OCI-M1 (cell line): ENCODE measurements at places on chromosomes 7 and 10.

DNA sequence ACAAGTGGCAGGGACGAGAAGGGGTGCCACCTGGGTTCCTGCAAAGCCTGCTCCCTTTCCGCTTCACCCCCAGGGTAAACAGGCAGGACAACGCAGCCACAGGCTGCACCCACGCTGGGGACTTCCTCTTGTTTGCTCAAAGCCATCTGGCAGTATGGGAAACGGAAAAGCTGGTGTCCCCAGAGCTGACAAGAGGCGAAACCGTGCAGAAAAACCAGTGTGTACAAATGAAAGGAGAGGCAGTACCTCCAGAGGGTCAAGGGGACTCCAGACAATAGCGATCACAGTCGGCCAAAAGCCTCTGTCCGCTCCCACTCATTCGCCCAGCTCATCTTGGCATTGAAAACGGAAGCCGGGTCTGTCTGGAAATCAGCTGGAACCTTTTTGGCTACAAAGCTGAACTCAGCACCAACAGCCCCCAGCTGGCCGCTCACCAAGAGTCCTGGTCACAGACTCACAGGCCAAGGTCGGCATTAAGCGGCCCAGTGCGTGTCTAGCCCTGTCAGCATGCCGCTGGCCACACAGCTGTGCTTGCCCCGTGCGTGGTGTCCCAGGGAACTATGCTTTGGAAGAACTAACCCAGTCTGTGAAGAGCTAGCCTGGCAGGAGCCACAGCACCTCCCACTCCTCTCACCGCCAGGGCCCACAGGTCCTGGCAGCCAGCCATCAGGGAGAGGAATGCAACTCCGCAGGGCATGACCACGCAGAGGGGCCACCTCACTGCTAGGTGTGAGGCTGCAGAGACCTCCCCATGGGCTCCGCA, 10.4 kb downstream of the TNS3 start:
- no peak for DNase-seq

DNA sequence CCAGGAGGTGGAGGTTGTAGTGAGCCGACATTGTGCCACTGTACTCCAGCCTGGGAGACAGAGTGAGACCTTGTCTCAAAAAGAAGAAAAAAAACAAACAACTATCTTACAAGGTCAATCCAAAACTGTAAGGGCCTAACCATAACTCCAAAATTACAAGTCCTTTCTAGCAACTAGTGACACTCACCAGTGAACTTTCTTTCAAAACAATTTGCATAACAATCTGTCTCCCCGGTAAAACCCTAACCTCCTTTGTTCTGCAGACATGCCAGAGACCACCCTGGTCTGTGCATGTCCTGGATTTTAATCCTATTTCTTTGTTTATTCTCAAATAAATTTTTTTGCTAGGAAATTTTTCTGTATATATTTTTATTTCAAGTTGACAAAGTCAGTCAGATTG, 68.1 kb downstream of the EXOC6 start:
- no peak for DNase-seq

- no peak for DNase-seq
These were observed 133.2 kb downstream of the GRM8 start for GRCh38 chr7:127119517-127119916.

DNA sequence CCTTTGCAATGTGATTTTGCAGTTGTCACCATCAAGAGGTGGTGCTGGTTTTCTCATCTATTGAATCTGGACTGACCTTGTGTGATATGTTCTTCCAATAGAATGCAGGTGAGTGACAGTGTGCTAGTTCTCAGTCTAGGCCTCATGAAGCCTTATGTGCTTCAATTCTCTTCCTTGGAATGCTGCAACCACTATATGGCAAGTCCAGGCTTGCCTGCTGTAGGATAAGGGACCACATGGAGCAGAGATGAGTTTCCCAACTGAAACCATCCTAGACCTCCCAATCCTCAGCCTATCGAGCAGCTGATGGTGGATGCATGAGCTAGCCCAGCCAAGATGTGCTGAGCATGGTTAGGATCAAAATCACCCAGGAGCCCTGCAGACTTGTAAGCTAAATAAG, 32.6 kb upstream of the ARHGAP21 start:
- no peak for DNase-seq

DNA sequence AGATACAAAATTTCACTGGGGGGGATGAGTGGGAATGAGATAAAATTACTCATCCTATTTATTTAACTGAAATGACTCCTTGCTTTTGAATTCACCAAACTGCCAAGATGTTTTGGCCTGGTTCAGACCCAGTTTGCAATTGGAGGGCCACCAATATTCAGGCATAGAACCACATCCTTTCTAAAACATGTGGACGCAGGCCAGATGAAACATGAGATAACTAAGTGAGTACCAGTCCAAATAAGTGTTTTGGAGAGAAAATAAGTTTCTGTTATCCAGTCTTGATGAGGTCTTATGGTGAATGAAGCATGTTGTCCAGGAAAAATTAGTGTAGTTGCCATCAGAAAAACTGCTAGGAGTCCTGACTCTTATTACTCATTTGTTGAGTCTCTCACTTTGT, 36.3 kb upstream of the PDK4 start:
- no peak for DNase-seq

GRCh38 chr10:2951235-2951835, 116.0 kb upstream of the PFKP start:
- no peak for DNase-seq

GRCh38 chr7:150668472-150668911, 17.0 kb upstream of the GIMAP2 start:
- DNase-seq: no peak

GRCh38 chr10:30435073-30435422, 1.1 kb downstream of the MAP3K8 start:
- DNase-seq: peak; percentile 81

DNA sequence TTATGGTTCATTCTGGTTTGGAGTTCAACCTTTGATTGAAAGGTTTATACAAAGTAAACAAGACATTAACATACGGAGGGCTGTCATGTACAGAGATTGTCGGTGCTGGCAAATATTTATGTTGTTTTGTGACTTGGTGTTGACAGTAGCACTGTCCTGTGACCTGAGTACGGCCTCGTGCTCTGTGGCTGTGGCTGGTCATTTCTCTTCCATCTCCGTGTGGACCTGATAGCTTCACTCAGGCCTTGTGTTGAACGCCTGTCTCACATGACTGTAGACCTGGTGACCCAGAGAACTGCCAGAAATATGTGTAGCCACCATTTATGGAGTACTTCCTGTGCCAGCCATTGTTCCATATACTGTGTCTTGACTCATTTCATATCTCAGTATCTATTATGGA, 311.6 kb downstream of the CCDC3 start:
- DNase-seq: no peak

- no peak for DNase-seq
These were observed 6.4 kb downstream of the NEURL1 start for GRCh38 chr10:103499881-103500280.

GRCh38 chr7:44134943-44135628, 6.0 kb downstream of the MYL7 start:
- no peak for DNase-seq
